ENCODE measurements at places on chromosomes 2 and 18.

- DNase-seq = no peak
Observed at GRCh38 chr2:58920001-58920400, 678.9 kb upstream of the FANCL start.

DNA sequence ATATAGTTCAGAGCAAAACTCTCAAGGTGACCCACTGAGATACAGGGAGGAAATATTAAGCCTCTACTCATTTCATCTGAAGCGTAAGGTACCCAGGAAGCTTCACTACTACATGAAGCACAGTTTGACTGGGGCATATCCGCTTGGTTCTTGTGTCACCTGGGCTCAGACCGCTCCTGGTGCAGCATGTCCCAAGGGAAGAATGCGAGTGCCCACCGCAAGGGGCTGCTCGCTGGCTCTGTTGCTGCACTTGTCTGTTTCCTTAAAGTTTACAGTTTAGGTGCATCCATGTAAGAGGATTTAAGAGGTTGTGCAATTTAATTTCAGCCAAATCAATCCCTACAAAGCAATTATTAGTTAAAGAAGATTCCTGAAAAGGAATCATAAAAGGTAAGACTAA is 507.8 kb downstream of the FBXO15 start:
- DNase-seq = no peak

DNA sequence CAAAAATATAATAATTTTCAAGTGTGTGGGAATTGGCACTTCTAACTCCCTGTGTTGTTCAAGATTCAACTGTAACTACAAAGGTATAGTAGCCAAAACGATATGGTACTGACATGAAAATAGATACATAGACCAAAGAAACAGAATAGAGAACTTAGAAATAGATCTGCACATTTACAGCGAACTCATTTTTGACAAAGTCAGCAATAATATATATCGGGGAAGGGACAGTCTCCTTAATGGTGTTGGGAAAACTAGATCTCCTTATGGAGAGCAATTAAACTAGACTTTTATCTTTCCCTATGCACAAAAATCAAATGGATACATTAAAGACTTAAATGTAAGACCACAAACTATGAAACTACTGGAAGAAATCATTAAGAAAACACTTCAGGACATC is 1530.6 kb upstream of the SLC39A10 start:
- DNase-seq = no peak

GRCh38 chr2:38168710-38169480 is 92.9 kb upstream of the CYP1B1 start:
- no peak for DNase-seq
